SIG-M5 (cell line): ENCODE measurements at places on chromosomes 12 and 14.

GRCh38 chr12:91109148-91109564 is 2.1 kb downstream of the LUM start:
- DNase-seq: no peak

DNA sequence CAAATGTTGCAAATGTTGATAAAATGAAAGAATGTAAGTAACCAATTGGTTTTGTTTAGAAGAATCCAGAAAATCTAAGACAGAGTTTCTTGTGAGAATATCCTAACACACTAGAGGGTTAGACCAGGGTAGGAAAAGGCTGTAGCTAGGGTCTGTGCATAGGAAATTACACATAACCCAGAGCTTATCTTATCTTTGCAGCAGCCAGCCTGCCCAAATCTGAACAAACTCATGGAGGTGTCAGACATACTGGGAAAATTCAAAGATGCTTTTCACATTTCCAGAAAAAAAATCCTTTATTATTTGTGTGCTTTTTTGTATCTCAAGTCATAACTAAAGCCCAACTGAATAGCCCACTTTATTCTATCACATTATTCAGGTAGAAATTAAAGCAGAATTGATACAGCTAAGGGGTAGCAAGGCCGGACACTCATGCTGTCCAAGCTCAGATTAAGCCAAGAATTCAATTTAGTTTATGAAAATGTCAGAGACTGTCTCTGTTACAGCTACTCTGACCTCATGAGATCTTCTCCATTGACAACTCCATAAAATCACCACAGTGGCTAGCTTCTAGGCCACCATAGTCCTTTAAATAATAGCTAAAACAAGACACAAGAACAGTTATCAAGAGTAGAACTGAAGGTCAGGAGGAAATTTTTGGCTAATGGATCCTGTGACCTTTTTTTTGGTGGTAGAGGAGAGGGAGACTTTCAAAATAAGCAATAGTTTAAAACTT is 169.6 kb upstream of the RASSF8 start:
- no peak for DNase-seq

DNA sequence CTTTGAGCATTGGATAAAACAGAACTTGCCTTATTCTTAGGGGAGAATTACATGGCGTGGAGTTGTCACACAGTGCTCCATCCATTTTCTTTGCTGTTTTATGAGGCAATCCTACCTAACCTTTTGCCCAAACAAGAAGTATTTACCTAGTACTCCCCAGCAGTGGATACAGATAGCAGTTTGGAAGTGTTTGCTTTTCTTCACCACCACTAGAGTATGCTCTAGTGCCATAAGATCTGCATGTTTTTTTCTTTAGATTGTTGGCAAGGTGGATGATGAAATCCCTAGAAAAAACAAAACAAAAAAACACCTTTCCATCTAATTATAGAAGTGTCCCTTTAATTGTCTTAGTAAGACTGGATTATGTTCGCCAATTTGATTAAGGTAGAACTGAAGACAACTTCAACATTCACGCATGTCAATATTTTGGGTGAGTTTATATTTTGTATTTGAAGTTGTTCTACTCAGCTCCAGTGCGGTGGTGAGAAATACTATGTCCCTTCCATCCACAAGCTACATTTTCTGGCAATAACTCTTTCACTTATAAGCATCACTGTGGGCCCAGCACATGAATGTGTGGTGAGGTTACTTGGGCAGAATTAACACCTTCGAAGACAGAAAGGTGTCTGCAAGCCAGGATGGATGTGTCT is 23.6 kb upstream of the TMEM260 start:
- no peak for DNase-seq

- no peak for DNase-seq
Measured at GRCh38 chr12:75315518-75315917, 14.6 kb downstream of the CAPS2 start.

DNA sequence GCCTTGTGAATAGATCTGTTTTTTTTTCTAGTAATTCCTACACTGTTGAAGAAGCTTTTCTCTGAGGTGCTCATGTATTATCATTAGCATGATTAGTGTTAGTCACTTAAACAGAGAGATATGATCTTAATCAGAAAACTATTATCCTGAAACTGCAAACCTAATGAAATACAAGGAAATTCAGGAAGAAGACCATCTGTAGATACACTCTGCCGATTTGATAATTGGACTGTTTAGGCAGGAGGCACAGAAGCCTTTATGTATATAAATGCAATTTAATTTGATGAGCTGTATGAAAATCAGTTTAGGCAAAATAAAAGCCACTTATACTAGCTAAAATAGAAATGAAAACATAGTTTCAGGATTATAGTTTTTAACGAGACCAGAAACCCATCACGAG is 23.3 kb downstream of the PDZRN4 start:
- DNase-seq: no peak

DNA sequence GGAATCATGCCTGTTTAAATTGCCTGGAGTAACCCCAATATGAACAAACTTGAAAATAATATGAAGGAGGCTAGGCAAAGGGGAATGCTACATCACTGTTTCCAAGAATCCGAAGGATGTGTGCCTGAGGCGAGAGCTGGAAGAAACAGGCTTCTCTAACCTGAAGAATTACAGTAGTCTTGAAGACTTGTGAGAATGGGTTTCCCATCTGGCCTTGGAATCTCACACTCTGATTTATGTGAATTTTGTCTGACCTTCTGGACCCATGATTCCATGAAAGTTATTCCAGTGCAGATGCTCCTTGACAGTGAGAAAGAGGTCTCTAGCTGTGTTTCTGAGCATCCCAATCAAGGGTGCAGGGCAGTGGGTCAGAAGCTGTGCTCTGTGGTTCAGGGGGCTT is 122.1 kb upstream of the PARP11 start:
- no peak for DNase-seq

DNA sequence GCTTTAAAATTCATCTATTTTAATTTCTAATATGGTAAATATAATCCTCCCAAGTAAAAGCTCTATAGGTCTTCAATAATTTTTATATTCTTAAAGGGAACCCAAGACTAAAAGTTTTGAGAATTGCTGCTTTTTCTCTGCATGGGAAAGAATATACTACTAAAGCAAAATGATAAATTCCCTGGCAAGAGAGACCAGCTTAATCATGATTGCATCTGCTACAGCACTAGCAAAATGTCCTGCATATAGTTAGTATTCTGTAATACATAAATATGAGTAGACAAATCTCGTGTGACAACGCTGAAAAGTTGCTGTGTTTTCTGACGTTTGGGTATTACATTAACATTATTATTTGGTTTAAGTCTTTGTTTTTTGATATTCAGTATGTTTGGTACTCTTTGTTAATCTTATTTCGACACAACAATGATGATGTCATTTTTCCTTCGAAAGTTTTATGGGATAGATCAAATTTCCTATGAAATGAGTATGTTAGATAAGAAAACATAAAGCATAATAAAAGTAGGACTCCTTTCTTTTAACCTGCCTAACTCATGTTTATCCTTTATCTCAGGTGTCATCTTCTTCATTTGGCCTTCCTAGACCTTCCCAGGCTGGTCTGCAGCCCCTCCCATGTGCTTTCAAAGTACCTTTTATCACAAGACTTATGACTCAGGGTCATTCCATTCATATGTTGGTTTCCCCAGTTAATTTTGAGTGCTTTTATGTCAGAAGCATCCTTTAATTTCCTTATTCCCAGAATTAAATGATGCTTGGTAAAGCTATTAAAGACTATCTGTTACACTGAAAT is 321.9 kb downstream of the RAD51B start:
- no peak for DNase-seq

- DNase-seq: no peak
Measured at GRCh38 chr12:53353257-53353655, 17.1 kb upstream of the SP7 start.

- DNase-seq: no peak
Measured at GRCh38 chr12:2412305-2412643, 359.5 kb downstream of the CACNA1C start.

GRCh38 chr12:117080661-117081144 is 18.5 kb downstream of the TESC start:
- no peak for DNase-seq

DNA sequence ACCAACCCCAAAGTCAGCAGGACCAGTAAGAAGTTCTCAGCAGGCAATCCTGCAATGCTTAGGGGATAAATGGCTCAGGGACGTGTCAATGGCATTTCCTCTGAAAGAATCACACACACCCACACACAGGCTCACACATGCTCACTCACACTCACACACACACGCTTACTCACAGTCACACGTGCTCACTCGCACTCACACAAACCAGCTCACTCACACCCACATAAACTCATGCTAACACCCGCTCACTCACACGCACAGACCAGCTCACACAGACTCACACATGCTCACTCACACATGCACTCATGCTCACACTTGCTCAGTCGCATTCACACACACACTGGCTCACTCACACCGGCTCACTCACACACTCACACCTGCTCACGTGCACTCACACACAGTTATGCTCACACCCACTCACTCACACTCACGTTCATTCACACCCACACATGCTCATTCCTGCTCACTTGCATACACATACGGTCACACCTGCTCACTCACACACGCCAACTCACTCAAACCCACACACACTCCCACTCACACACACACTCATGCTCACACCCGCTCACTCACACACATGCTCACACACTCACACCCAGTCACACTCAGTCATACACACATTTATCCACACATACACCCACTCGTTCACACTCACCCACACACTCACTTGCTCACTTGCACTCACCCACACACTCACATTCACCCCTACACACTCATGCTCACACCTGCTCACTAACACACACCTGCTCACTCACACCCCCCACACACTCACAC is 436.8 kb downstream of the BCL11B start:
- DNase-seq: no peak

DNA sequence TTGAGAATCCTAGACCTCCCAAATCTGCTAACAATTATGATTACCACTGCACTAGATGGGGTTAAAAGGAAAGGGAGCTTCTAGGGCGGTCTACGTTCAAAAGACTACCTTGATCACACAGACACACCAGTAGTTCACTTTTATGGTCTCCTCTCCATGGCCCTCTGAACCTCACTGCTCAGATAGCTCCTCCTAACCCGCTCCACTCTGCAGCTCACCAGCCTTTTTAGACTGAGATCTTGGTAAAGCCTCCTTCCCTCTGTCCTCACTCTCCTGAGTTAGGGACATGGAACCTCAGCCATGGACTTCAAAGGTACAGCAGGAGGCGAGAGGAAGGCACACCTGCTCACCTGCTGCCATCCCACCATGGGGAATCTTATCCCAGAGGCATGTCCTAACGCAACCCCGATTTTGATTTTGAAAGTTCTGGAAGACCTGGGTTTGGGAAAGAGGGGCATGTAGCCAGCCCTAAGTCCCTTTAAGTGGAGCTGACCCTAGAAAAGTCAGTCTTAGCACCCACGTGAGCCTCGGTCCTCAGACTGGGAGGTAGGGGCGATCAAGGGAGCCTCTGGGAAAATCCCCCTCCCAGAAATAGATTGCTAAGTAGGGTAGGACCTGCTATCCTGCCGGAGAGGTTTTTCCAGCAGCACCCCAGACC is 1.3 kb downstream of the ZNF219 start:
- DNase-seq: no peak

- no peak for DNase-seq
Measured at GRCh38 chr12:112850383-112850782, 56.4 kb upstream of the OAS1 start.

DNA sequence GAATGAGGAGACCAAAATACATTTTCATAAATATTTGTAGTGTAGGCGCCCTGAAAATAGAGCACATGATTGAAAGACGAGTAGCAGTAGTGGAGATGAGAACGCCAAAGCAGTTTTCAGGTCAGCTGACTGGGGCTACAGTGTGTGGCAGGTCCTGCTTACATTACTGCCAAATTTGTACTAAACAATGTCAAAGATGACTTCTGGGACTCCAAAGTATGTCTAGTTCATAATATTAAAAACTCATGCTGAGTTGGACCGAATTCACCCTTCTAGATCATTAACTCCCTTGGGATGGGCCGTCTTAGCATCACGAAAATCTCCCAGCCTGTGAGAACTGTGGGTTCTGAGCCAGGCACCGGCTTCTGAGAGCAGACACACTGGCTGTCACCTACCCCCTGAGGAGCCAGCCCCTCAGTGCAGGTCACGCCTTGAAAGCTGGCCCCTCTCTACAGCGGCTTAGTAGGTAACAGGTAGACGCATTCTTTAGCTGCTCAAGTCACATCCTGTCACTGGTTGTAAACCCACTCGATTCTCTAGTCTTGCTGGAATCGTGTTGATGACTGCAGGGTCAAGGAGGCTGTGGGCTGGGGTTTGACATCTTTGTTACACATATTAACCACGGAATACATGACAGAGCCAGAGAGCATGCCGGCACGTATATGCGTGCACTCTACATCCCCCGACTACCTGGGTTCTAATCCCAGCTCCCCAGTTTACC is 210.4 kb downstream of the ETV6 start:
- no peak for DNase-seq

GRCh38 chr12:106142591-106143261 is 4.0 kb upstream of the NUAK1 start:
- DNase-seq: no peak

- no peak for DNase-seq
Measured at GRCh38 chr14:59009967-59010366, 178.5 kb upstream of the DAAM1 start.

DNA sequence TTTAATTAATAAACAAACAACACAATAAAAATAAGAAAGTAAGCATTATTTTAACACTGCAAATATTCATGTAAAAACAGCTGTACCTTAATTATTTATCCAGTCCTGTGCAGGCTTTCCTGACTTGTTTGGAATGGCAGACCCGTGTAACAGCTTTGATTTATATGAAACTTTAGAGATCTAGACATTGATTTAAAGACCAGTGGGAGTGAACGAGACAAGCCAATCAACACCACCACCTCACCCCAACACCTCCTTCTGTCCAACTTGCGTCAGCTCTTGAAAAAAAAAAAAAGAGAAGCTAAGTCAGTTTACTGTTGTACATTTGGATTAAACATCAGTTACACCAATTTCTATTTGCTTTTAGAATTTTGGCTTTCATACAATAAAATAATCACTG is 22.3 kb downstream of the SLC38A4 start:
- no peak for DNase-seq

DNA sequence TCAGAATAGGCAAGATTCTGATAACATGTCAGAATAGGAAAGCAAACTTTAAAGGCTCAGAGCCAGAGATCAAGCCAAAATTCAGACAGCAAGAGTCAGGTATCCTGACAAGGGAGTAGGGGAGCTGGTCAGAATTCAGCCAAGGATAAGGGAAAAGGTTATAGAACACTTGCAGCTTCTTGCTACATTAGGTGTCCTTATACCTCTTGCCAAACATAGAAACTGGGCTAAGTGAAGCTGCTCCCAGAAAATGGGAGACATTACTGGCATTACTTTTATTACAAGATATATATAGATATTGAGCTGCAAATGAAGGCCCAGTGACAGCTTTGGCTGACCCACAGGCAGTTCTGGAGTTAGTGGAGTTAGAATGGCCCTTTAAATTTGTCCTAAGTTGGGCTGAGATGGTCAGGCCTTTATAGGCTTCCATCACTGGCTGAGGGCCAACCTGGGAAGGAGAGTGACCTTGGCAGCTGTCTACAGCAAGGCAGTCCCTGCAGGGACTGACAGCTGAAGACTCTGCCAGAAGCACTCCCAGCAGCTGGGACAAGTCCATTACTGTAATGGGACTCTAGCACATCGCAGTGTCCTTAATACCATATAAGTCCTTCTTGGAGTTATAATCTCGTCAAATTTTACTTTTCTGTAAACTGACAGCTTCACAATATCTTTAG is 83.0 kb downstream of the LRRC9 start:
- DNase-seq: no peak
